Left forelimb (tissue), 1 donor: ENCODE measurements at places on chromosomes 2 and 18.

DNA sequence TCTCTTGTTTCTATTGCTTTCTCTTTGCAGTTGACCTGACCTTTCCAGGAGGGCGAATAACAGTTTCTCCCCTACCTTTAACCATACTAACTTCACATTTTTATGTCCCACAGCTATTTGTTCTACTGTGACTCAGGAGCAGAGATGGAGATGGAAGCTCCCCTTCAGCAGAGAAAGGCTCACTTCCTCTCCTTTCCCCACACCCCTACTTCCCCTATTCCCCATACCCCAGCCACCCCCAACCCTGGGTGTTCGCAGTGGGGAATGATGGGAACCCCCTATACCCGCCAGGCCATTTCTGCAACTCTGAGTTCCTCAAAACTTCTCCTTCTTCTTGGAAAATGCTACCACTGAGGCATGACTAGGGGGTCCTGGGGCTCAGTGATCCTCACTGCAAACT, 285.4 kb upstream of the MGAT5 start:
- no peak for DNase-seq

DNA sequence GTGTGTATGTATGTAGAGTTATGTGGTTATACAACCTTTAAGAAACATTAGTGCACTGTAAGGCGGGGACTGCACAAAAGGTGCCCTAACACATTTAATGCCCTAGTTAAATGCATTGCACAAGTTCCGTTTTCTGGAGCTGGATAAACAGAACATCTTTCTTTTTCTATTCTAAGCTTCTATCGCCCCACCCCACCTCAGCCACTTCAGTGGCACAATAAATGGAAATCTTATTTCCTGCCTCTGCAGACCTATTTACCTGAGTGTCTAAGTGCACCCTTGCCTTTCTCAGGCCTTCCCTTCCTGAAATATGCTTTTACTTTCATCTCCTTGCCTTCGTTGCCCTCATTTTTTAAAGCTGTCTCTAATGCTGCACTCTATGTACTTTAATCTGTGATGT, 123.5 kb downstream of the TANC1 start:
- DNase-seq = no peak

GRCh38 chr18:37332219-37332618, 233.4 kb downstream of the CELF4 start:
- DNase-seq = no peak

DNA sequence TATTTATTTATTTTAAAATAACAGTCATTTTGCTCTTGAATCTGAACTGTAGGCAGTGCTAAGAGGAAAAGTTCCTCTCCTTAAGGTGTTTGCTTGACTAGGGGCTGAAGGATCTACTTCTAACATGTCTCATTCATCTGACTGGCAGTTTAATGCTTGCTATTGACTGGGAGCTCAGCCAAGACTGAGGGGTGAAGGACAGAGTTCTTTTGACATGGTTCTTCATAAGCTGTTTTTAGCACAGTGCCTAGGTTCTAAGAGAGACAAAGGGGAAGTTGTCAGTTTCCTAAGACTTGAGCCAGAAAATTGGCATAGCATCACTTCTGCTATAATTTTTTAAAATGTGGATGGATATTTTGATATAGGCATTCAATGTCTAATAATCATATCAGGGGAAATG, 73.0 kb downstream of the COMMD1 start:
- no peak for DNase-seq

DNA sequence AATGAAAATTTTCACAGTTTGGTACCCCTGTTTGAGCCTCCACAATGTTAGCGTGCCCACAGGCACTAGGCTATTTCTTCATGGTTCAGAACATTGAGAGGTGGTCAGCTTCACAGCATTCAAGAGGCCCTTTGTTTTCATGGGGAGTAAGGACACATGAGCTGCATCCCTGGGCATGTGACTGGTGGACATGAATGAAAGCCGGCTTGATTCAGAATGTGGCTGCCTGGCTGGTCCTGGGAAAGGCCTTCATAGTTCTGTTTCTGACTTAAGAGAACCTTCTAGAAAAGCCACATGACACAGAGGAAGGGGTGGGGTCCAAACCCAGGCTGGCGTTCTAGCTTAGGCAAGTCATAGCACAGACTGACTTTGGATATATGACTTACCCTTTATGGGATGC, 420.6 kb downstream of the CMPK2 start:
- no peak for DNase-seq

DNA sequence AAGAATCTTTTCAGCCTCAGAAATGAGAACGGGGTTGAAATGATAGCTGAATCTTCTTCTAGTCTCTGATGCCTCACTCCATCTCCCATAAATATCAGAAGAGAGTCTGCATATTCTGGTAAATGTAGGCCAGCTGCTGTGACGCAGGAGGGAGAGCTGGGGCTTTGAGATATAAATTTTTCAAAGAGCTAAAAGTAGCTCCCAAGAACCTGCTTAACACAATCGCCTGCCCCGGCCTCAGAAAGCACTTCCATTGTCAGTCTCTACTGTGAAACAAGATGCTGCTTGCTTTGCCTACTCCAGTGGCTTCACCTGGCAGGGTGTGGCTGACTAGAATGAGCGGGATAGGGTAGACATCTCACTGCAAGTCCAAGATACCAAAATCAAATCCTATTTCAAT, 105.0 kb upstream of the CCDC150 start:
- DNase-seq = no peak

DNA sequence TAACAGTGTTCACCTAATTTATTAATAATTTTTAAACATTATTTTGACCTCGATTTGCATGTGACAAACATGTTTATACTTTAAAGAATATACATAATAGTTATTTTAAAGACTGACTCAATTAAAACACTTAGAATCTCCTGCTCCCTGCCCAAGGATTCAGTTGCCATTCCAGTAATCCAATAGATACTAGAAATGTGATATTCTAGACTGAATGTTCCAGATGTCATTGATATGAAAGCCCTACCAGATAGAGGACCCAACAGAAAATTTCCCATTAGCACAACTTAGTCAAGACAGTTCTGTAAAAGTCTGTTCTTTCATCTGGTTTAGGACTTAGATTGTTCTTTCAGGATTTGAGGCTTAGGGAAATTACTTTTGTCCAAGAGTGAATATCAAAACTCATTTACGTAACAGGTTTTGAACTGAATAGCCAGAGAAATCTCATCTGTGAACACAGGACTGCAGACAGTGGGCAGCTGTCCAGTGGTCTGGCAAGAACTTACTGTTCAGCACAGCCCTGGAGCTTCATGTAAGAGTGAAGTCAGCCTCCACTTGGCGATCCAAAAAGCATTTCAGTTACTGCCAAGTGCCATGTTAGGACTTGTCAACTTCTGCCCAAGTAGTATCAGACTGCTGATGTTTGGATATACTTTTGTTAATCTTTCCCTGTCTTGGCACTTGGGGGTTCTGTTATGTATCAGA, 77.5 kb downstream of the OSBPL6 start:
- DNase-seq = no peak

- DNase-seq = no peak
Measured at GRCh38 chr2:207321514-207321913, 155.8 kb upstream of the KLF7 start.

DNA sequence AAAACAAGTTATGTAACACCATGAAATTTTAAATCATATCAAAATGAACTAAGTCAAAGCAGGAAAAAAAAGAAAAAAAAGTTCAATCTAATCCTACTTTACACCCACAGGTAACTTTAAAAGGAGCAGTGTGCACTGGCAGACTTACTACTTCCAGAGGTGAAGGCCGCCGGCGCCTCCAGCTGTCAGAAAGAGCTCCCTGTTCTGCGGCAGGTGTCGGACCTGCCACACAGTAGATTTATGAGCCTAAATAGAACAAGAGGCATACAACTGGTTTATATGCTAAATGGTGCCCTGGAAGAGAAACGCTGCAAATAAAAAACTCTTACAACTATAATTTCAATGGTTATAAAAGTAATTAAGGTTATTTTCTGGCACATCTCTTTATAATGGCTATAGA, 23.1 kb upstream of the PNO1 start:
- DNase-seq = no peak

DNA sequence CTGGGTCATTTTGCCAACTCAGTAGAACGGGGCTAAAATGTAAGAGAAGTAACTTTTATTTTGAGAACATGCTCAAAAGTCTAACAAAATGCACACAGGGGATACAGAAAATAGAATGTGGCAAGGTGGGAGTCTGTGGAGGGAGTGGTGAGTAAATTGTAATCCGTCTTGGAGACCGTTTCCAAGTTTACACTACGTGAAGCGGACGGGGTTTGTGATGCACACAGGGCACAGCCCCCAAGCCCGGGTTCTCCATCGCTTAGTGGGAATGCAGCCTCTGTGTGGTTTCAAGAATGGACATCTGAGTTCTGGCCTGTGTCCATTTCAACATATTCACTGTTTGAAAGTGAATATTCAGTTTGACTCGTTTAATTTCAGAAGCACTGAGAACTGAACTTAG, 65.0 kb upstream of the TMEM18 start:
- DNase-seq = no peak

- DNase-seq = no peak
Measured at GRCh38 chr2:207819839-207820784, 50.4 kb upstream of the FZD5 start.

DNA sequence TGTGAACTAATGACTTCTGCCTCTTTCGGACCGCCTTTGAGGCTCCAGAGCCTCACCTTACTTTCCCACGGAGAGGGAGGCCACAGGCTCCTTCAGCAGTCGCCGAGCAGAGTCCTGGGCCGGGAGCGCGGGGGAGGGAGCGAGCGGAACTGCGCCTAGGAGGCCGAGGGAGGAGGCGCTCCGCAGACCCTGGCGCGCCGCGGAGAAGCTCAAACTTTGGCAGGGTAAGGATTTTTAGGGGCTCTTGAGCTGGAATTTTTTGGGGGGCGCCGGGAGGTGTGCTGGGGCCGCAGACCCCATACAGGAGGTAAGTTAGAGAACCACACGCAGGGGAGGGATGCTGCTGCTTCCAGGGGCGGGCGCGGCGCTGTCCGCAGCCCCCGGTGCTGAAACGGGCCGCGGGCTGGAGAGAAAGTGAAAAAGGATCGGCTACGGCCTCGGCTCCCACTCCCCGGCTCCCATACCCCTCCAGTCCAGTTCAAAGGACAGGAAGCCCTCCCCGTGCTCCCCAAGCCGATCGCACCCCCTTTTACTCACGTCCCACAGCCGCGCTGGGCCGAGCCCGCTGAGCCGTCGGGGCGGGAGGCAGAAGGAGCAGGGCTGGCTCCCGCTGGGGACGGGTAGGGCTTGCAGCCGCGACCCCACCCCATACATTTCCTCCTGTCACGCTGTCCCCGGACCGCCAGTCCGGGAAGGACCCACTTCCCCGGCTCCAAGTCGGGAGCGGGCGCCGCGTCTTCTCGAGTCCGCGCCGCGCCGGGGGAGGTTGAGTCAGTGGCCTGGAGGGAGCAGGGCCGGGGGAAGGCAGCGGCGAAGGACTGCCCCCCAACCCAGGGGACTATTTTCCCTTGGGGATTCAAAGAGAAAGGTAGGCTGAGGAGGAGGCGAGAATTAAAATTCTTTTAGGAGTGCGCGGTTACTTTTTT, at the start of gene CNGA3:
TSS of gene CNGA3 (plus strand) at position 146 of the 926 bp plus-strand sequence. CDS start 23,520 bp downstream, outside the sequence.
- DNase-seq = peak; percentile 78

GRCh38 chr2:127373362-127374083, 14.3 kb downstream of the MAP3K2 start:
- DNase-seq = no peak

DNA sequence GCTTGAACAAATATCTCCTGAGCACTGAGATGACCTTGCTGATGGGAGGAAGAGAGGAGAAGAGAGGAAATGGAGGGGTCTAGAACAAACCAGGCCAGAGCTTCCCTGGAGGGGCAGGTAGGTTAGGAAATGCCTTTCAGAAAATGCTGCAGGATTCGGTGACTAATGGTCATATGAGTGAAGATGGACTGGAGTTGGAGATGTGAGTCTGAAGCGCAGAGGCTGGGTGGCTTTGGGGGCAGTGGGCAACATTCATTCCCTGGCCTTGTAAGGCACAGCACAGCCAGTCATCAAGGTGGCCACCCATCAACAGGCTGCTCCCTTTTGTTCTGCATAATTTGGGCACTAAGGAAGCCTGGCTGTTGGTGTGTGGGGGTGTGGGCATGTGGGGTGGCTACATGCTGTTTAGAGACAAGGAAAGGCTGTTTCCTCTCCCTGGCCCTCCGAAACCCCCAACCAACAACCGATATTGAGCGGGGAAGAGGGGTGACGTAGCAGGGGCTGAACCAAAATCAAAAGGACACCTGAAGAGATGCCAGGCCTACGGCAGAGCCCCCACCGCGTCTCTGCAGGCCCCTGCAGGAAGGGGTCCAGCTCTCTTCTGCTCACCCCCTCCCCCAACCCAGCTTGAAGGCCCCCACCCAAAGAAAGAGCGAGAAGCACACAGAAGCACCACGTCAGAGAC, 1.5 kb downstream of the SLC30A3 start:
- no peak for DNase-seq

DNA sequence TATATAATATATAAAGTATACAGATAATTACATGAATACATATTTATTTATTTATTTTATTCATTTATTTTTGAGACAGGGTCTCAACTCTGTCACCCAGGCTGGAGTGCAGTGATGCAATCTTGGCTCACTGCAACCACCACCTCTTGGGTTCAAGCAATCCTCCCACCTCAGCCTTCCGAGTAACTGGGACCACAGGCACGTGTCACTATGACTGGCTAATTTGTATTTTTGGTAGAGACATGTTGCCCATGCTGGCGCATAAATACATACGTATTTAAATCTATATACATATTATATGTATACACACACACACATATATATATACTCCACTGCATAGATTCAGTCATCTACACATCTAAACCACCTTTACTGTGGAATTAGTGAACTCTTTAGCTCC, 20.6 kb upstream of the NDUFV2 start:
- no peak for DNase-seq
